Stimulated activated CD8-positive, alpha-beta memory T cell treated with anti-CD3 and anti-CD28 coated beads, Interleukin-7, amount 100 ng/mL, for 1 hour (primary cell): ENCODE measurements at places on chromosomes 4 and X.

DNA sequence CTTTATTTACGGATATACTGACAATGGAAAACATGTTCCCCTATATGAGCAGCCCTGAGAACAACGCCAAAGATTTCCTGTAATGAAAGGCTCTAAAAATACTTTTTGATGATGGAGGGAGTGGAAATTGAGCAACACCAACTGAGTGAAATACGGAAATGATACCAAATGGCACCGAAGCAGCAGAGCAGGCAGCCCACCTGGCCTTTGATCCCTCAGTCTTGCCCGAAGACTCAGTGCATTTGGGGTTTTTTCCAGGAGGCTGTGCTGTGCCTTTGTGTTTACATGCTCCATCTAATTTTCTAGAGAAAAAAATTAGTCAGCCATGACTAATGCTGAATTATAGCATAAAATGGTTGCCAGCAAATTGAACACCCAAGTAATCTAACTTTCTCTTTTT lies 169.9 kb upstream of the RBPJ start:
- no peak for DNase-seq

DNA sequence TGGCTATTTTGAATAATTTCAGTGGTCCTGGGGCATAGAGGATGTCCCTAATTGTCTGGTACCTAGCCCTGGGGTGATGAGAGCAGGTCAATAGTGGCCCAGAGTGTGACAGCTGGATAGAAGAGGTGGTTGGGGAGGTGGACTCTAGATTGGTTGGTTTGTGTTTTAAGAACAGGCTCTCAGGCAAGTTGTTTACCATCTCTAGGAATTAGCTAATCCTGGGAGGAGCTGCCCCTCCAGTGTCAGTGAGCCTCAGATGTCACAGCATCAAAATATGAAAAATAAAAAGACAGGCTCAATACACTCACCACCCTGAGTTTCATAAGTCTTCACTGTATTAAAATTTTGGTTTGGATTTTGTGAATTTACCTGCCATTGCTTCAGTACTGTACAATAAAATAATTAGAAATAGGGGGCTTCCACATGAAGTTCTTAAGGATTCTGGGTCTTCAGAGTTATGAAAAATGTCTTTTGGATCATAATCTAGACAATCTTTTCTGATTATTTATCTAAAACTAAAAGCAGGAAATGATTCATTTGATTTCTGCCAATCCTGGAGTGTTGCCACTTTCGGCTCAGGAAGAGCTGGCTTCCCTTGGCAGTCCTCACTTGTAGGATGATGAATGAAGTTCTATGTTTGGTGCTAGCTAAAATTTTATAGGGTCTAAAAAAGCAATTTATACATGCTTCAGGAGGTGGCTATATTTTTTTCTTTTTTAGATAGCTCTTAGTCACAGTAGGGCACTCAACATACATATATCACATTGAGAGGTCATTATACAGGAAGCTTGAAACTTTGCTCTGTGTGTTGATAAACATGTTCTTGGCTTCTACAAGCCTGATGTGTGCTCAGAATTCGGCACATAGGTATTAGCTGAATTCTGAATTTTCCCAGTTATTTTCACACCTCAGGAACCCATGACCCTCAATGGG lies 395.1 kb downstream of the RAB28 start:
- DNase-seq, result no peak

GRCh38 chrX:31546126-31546525 lies 474.3 kb upstream of the FTHL17 start:
- DNase-seq, result no peak

DNA sequence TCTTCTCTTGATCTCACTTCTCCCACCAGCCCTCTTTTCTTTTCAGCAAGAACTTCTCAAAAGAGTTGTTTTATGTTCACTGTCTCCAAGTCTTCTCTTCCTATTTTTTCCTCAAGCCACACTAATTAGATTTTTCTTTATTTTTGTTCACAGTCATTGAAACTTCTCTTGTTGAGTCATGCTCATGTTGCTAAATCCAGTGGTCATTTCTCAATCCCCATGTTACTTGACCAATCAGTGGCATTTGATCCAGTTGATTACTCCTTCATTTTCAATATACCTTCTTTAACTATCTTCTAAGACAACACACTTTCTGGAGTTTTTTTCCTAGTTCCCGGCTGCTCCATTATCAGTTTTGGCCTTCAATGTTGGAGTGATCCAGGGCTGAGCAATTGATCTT lies 103.1 kb upstream of the LSM6 start:
- DNase-seq, result no peak

GRCh38 chr4:13483768-13484121 lies 395 bp downstream of the RAB28 start:
- DNase-seq, result no peak

DNA sequence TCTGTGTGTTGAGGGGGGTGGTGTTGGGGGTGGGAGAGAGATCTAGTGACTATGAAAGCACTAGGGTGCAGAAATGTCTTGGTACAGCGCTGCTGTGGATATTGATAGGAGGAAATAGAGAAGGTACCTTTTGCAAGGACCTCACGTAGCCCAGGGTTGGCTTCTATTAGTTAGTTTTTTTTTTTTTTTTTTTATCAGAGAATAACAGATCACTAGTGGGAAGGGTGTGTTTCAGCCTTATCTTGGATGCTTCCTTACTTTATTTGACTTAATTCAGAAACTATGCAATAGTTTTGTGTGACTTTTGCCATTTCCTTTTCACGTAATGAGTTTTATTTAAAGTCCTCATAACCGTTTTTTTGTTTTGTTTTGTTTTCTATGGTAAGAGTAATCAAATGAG lies 16.4 kb upstream of the PGRMC2 start:
- DNase-seq, result no peak
